ENCODE measurements at places on chromosomes 2 and 18.

DNA sequence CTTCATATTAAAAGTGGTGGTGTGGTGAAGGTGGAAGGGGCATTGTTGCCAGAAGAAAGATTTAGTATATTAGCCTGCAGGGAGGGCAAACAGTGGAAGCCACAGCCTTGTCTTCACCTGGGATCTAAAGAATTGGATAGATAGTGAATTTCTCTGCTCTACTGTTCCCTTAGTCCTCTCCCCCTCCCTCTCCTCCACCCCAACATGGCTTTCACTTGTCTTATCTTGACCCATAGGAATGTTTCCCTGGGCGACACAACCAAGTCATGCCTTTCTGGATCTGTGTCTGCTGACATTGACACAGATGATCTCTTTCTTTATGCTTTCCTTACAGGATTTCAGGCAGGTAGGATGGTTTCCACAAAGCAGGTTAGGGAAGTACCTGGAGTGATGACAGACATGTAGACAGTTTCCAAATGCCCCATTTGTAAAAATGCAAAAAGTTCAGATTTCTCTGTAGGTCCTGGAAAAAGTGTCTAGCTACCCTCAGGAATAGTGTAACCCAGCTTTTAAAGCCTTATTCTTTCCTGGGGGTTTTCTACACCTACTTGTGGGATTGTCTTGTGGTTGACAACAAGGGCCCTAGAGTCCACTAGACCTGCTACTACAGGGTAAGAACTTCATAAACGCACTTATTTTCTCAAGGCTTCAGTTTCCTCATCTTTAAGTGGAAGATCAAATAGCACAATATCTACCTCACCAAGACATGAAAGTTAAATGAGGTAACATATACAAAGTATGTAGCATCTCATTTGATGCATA lies 184.2 kb upstream of the SP5 start:
- no peak for ATAC-seq

DNA sequence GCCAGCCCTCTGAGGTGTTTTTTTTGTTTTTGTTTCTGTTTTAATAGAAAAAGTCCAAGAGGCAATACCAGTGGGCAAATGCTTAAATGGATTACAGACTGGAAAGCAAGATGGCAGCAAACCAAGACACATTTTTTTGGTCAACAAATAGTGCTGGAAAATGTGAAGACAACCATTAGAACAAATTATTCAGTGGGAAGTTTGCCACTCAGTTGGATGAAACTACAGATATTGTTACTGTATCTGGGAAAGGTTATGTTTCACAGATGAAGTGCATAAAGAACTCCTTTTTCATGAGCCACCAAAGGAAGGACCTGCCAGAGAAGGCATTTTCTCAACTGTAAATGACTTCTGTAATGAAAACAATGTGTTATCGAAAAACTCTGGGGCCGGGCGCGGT lies 93.0 kb upstream of the ODC1 start:
- no peak for ATAC-seq

DNA sequence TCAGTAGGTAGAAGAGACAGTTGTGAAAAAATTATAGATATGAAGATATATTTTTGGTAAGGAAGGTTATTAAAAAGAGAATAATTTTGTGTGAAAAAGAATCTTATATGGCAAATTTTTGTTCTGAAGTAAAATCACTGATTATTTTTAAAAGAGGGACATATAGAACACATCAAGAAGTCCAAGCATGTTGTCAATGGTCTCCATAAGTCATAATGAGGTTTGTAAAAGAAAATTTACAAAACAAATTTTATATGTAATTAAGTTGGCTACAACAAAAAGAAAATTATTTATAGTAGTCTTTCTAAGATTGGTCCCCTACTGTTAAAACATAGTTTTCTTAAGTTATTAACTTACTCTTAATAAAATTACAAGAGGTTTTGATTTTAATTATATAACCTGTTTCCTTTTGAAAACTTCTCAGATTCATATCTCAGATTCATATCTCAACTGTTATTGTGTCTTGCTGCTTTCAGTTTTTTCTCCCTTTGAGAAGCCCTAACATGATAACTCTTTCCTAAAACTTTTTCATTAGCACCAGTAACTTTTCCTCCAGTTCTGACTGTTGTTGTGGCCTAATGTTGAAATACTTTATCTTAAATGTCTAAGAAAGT lies 81.2 kb downstream of the SH3YL1 start:
- ATAC-seq, result no peak

DNA sequence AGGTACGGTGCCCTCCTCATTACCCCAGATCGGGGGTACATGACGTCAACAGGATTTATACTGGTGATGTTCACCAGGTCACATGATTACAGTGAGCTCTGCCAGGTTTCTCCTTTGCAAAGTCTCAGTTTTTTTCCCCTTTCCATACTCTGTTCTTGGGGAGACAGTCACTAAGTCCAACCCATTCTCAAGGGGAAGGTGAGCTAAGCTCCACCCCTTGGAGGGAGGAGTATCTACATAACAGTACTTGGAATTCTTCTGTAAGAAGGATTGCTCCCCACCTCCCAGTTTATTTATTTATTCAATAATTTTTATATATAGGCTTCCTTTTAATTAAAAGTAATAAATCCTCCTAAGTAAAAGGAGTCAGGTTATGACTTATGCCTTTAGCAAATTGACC lies 34.1 kb upstream of the SOS1 start:
- ATAC-seq, result no peak

GRCh38 chr2:12688091-12688490 lies 28.6 kb upstream of the TRIB2 start:
- ATAC-seq, result no peak

All from gastroesophageal sphincter (tissue), 4 donors.